ENCODE measurements at places on chromosomes 1 and 21.

- DNase-seq: peak; percentile 56
Measured at GRCh38 chr1:47871799-47872353, 125.3 kb downstream of the TRABD2B start.

- no peak for DNase-seq
Measured at GRCh38 chr1:154463512-154463990, 38.5 kb upstream of the TDRD10 start.

GRCh38 chr1:15455522-15455921 is 1.0 kb upstream of the CELA2A start:
- DNase-seq: no peak

DNA sequence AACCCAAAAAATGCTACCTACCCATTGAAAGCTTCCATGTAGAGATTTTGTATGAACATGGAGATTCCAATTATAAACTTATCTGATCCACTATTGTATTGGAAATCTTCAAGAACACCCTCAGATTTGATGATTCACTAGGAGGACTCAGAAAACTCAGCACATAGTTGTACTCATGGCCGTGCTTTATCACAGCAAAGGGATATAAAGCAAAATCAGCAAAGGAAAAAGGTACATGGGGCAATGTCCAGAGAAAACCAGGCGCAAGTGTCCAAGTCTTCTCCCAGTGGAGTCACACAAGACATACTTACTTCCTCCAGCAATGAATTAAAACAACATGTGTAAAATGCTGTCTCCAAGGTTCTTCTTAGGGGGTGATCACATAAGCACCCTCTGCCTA is 28.9 kb downstream of the ABL2 start:
- no peak for DNase-seq

DNA sequence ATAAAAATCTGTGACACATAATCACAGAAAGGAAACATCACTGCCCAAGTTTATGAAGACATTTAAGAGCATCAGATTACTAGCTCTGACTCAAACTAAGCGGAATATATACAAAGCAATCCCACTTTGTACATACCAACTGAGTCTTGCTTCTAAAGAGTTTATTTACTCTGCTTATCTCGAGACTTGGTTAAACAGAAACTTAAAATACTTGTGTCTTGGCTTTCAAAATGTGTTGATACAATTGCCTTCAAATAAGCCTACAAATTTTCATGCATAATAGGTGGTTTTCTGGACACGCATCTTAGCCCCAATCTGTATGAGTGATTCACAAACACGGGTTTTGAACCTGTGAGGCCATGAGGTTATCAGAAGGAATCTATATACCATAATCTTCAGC is 21.0 kb downstream of the CD160 start:
- DNase-seq: no peak

- DNase-seq: no peak
Measured at GRCh38 chr1:200653022-200653462, 16.7 kb downstream of the DDX59 start.

- DNase-seq: no peak
Measured at GRCh38 chr1:44368471-44369151, 13.6 kb upstream of the ERI3 start.

DNA sequence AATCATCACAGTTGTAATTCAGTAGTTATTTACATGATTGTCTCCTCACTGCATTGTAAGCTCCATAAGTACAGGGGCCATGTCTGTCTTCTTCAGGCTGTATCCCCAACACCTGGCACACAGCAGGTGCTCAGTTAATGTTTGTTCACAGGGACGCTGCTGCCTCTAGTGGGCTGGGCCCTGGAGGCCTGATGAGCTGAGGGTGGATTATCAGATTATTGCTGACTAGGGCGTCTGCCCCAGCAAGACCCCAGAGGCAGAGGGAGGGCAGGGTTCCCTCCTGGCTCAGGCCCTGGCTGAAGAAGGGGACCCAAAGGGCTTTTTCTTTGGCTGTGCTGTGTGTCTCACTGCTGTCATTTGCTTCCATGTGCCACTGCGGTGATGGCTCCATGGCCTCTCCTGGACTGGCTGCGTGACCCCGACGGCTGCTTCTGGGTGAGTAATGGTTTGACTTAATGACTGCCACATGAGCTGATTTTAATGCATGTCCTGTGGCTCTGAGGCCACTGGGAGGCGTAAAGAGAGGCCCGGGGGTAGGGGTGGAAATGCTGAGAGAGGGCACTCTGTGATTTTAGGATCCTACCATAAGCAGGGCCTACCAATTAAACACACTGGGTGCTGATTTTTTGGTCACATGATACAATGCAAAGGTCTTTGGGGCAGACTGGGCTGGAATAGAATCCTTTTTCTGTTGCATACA is 20.8 kb upstream of the EPB41 start:
- DNase-seq: no peak

DNA sequence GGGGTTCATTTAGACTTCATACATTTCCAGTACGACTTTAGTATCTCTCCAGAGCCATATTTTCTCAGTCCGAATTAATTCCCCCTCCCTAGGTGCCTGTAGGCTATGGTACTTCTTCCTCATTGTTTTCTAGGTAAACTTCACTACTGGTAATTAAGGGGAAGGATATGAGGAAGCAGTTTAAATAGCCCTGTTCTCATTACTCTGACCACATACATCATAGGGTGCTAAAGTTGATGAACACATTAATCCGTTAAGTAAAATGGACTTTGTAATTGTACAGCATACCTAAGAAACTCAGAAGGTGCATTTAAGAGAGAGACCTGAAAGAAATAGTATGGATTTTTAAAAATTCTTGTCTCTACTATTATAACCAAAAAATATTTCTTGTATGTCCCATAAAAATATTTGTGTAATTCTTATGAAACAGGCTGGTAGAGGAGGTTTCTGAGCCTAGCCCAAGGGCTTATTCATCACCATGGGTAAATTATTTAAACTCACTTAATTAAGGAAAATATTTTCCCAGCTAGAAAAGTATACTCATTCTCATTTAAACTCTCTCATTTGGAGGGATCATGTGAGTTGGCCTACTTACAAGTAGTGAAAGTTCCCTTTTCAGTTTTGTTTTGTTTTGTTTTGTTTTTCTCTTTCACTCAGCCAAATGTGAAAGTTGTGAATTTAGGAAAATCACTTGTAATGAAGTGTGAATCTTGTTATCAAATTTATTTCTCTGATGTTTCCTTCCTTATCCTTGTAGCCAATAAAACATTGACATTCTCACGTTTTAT is 2.0 kb downstream of the PRMT6 start:
- no peak for DNase-seq

DNA sequence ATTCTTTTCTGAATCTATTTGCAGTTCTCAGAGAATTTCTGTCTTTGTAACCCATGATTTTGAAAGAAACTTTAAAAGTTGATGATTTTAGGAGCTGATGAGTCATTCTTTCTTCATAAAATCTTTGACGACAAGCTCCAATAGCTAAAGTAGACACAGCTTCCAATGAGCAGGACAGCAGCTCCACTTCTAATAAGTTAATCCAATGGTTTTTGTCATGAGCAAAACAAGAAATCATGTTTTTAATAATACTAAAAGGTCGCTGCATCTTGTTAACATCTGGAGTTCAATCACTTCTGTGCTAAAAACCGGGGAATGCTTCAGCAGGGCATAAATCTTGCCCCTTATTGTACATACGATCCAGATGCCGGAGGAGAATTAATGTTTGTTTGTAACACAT is 48.9 kb upstream of the GORAB start:
- DNase-seq: no peak

DNA sequence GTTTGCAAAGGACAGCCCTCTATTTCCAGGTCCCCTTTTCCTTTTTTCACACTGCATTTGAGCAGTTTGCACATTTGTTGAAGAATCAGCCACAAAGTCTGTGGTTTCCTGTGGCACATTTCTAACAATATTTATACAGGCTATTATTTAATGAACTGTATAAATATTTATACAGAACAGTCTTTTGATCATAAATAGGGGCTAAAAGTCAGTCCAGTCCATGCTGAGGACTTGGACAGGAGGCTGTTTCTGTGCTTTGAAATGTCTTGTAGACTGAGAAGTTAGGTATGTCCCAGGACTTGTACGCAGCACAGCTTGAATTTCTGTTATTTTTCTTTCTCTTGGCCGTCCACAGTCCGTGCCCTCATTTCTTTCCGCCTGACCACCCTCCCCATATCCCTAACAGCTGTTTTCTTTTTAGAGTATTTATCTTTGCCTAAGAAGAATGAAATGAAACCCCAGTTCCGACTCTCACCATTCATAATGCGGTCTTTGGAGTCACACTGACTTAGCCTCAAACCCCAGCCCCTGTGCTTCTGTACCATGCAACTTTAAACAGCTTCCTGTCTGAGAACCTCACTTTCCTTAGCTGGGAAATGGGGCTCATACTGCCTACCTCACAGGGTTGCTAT is 19.7 kb downstream of the FGGY start:
- DNase-seq: no peak

GRCh38 chr1:58063095-58063494 is 483.4 kb downstream of the OMA1 start:
- DNase-seq: no peak

DNA sequence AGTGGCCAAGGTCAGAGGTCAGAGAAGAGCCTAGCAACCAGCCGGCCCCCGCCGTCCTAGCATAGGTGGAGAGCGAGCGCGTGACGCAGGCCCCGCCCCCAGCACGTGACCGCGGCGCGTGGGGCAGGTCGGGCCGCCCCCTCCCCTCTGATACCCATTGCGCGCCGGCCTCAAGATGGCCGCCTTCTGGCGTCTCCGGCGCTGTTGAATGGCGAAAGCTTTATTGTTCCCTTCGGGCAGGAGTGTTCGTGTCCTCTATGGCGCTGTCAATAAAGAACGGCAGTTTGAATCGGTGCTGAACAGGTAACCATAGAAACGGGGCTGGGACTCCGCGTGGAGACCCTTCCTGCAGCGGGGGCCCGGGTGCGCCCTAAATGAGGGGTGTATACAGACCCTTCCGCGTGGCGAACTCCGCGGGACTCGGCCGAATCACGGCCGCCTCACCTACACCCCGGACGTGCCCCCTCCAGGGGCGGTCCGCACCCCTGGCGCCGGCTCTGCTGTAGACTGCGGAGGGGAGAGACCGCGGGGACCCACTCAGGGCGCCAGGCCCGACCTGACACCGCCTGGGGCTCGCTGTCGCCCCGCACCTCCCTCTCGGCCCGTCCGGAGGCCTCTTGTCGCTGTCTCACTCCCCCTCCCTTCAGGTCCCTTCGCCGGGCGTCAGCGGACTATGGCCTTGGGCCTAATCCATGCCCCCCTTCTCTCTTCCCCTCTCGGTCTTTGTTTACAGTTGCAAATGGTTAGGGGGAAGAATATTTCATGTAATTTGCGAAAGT is at the start of gene ZBTB40:
ZBTB40 (plus strand) TSS at position 150 of the 779 bp plus-strand sequence. CDS start 38,098 bp downstream, outside the sequence.
- peak; percentile 96 for DNase-seq

DNA sequence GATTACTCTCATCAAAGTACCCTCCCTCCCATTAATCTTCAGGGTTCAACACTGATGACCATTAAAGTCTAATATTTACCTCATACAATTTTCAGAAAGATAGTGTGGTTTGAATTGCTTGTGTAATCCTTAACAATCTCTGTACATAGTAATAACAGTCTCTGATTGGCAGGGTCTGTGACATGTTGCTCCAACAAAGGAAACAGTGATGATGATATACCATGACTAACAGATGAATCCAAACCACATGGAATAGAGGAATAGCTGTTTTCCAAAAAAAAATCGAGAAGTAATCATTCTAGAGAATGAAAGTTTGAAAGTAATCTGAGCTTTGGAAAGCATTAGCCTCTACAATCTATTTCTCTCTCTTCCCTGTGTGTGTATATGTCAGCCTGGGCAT is 610.1 kb upstream of the NEGR1 start:
- DNase-seq: no peak

GRCh38 chr1:36766481-36766880 is 267.8 kb downstream of the GRIK3 start:
- DNase-seq: no peak

GRCh38 chr1:201171063-201172036 is 17.1 kb upstream of the TMEM9 start:
- DNase-seq: peak; percentile 69

DNA sequence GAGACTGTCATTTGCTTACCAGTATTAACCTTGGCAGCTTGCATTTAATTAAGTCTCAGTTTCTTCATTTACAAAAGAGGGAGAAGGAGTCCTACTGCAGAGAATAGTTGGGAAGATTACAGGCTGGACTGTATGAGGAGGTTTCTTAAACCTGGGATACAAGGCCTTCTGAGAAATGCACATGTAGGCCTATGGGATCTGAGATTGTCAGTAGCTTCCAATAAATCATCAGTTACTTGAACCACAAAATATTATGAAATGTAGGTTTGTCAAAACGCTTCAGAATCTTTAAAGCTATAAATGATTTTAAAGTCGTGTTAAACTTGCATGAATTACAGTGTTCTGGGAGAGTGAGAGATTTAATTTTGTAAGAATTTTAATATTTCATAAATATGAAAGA is 69.6 kb downstream of the NRIP1 start:
- DNase-seq: no peak

GRCh38 chr21:42414928-42415769 is 11.4 kb downstream of the UBASH3A start:
- DNase-seq: no peak

DNA sequence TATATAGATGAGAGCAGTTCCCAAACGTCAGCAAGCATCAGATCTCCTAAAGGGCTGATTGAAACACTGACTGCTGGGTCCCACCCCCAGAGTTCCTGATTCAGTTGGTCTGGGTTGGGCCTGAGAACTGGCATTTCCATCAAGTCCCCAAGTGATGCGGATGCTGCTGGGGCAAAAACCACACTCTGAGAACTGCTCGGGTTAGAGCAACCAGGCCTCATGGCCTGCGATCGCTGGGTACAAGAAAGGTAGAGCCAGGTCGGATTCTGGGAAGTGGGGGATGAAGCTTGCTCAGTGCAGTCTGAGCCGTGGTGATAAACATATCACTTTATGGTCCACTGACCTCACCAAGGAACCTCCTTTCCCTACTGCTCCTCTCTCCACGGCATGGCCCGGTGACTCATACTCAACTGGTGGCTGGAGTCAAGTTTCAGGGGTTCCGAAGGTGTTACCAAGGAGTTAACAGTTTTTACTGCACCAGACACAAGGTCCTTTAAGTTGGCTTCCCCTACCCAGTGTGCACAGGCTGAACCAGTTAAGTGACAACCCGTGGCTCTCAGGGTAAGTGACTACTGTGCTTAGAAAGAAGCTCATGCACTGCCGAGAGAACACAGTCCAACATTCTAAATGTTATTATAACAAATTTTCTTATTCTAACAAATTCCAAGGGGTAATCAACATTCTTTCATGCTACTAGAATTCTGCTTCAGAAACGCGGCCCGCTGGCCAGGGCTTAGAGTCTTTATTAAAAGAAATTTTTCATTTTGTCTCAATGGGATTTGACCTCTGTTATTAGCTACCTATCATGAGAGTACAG is 153.5 kb downstream of the TGFBR3 start:
- DNase-seq: no peak

DNA sequence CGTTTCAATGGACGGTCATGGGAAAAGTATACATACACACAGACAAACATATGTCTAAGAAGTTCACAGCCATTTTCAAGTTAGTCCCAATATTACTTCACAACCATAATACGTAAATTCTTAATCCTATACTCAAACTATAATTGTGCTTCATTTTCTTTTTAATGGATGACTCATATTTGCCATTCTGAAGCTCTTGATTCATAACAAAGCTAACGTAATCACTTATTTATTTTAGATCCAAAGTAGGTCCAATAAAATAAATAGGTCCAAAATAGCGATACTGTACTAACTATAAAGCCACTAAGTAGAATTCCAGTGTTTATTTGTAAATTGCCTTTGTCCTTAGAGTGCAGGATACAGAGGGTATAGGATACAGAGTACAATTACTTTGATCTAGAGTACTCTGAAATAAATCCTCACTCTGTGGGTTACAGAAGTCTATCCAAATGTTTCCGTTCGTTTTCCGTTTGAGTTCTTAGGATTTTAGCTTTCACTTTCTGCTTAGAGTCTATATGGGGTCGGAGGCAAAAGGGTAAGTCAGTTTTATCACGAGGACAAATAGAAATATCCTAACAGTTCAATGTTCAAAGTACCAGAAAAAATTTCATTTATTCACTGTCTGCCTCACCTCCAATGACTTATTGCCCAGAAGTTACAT is 8.8 kb upstream of the C1orf115 start:
- no peak for DNase-seq

All from NCI-H1436 (cell line).